ENCODE measurements at places on chromosomes 5 and 9. TPM values are rescaled to one million over a fixed set of nuclear protein-coding genes. Genes with fewer than 3 reads are reported as not detected.

- no peak overlapping the region for H3K27ac ChIP-seq
- H3K4me1 ChIP-seq, result no peaks in the 10 kb centered on the region
- peak; percentile 92 for DNase-seq
- peak overlapping the region; percentile 51 for H3K4me3 ChIP-seq
Observed at GRCh38 chr9:112348257-112349007, 15.0 kb upstream of the PTBP3 start.

The RAPGEF1 gene
- total RNA-seq, result 79.7 TPM

The PLK2 gene
- total RNA-seq, result 53.1 TPM

DNA sequence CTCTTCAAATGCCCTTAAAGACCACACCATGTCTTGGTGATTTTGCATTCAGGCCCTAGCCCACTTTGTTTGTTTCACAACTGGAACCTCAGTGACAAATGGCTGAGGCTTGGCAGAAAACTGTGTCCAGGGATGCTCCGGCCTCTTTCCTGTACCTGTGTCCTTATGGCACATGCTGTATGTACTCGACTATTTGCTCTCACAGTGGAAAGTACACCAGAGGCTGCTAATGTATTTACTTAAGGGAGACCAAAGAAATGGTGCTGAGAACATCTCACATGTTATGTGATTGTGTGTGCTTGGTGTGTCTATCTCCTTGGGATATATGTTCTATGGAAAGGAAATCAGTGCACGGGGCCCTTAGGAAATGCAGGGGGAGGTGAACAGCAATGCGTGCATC, 263.3 kb downstream of the GADD45G start:
- no peak for DNase-seq
- H3K4me1 ChIP-seq, result no peaks in the 10 kb centered on the region
- no peak overlapping the region for H3K27ac ChIP-seq
- no peaks in the 10 kb centered on the region for H3K27me3 ChIP-seq

- H3K4me3 ChIP-seq, result no peak overlapping the region
- H3K36me3 ChIP-seq, result no peaks in the 10 kb centered on the region
- H3K27ac ChIP-seq, result no peak overlapping the region
- no peaks in the 10 kb centered on the region for H3K4me1 ChIP-seq
Observed at GRCh38 chr5:36561601-36562000, 44.8 kb upstream of the SLC1A3 start.

GRCh38 chr5:77867194-77867691, 91.1 kb upstream of the TBCA start:
- no peak for DNase-seq
- no peak overlapping the region for H3K4me3 ChIP-seq
- no peaks in the 10 kb centered on the region for H3K36me3 ChIP-seq

GRCh38 chr5:60633341-60633740, 66.6 kb downstream of the DEPDC1B start:
- H3K27ac ChIP-seq, result no peak overlapping the region
- no peaks in the 10 kb centered on the region for H3K4me1 ChIP-seq
- no peak for DNase-seq
- H3K4me3 ChIP-seq, result no peak overlapping the region

DNA sequence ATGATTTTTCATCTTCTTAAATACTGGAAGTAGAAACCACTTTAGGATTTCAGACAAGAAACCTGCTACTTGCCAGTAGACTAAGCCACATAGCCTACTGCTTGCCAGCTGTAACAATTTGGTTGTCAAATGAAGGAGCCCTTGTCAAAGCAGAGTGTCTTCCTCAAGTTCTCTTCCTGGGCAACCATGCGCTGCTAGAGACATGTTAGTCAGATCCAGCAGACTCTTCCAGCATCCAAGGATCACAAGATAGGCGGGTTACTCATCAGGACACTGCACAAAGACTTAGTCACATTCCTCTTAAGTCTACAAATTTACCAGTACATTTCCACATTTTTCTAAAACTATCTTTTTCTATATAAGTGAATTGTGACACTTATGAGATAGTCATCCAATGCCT, 24.4 kb downstream of the SKIC3 start:
- H3K27ac ChIP-seq, result no peak overlapping the region
- H3K27me3 ChIP-seq, result no peaks in the 10 kb centered on the region
- H3K36me3 ChIP-seq, result peaks cover 27% of the 10 kb centered on the region
- no peak overlapping the region for H3K4me3 ChIP-seq

GRCh38 chr5:43774881-43775399, 172.0 kb downstream of the NNT start:
- H3K4me1 ChIP-seq, result no peaks in the 10 kb centered on the region
- no peak overlapping the region for H3K27ac ChIP-seq
- H3K4me3 ChIP-seq, result no peak overlapping the region
- no peak for DNase-seq
- H3K36me3 ChIP-seq, result no peaks in the 10 kb centered on the region
- H3K27me3 ChIP-seq, result no peaks in the 10 kb centered on the region

DNA sequence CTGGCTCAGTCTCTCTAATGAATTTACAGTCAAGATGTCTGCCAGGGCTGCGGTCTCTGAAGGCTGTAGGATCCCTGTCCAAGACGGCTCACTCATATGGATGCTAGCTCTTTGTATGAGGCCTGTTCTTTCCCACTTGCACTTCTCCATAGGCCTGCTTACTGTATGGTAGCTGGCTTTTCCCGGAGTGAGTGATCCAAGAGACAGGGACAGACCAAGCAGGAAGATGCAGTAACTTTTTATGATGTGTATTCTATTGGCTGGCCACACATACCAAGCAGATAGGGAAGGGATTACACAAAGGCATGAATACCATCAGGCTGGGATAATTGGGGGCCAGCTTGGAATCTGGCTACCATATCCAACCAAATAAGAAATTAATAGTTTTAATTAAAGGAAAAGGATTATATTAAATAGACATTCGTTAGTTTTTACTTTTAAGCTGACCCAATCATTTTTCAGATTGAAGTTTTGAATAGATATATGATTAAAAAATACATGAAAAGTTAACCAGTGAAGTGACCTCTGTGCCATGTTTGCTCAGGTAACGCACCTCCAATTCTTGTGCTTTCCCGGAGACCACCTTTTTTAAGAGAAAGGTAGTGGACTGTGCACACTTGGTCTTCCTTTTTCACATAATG, 20.6 kb downstream of the NSD1 start:
- DNase-seq, result no peak
- no peak overlapping the region for H3K27ac ChIP-seq
- no peak overlapping the region for H3K4me3 ChIP-seq

DNA sequence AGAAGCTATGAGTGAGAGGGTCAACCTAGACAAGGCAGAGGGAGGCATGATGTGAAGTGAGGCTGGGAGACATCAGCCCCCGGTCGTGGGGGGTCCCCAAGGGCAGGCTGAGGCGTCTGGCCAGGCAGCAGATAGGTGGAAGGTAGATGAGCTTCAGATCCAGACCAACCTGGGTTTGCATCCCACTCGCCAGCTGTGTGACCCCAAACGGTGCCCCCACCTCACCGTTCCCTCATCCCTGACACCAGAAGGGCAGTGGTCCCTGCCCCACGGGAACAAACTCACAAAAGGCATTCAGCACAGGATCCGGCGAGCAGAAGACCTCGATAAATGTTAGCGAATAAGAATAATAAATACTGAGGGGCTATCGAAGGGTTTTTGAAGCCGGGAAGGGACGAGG, 27.5 kb upstream of the LMX1B start:
- no peaks in the 10 kb centered on the region for H3K36me3 ChIP-seq
- no peaks in the 10 kb centered on the region for H3K4me1 ChIP-seq

The FOXD4L6 gene
- not detected for total RNA-seq

DNA sequence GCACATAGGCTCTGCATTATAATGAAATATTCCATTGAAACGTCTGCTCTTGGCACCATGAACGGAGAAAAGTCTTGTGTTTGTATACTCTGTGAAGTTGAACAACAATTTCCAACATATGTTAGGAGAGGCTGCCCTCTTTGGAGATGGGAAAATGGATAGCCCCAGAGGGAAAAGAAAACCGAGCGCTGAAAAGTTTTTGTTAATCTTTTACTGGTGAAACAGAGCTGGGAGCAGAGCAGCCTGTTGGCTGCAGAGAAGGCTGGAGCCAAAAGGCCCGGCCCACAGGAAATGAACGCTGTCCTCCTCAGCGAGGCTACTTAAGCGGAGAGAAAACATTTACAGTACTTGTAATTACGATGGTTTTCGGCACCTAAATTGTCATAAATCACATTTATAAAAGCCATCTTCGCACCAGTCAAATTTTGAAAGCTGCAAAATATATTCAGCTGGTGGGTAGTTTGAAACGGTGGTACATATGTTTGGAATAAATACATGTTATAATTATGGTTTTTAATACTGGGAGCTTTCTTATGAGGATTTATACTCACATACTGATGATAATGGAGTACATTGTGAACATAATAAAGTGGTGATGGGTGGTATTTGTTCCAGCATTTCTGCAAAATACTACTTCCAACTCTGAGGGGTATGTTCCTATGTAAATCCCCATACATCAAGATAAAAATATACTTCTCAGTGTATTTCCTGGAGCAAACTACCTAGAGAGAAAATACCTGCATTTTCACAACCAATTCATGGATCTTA, 129.6 kb upstream of the CNTLN start:
- no peak overlapping the region for H3K27ac ChIP-seq
- H3K27me3 ChIP-seq, result no peaks in the 10 kb centered on the region
- peaks cover 6% of the 10 kb centered on the region for H3K4me1 ChIP-seq
- no peaks in the 10 kb centered on the region for H3K36me3 ChIP-seq
- peak; percentile 92 for DNase-seq
- peak overlapping the region; percentile 54 for H3K4me3 ChIP-seq

The PCDHA4 gene
- total RNA-seq, result 4.1 TPM

DNA sequence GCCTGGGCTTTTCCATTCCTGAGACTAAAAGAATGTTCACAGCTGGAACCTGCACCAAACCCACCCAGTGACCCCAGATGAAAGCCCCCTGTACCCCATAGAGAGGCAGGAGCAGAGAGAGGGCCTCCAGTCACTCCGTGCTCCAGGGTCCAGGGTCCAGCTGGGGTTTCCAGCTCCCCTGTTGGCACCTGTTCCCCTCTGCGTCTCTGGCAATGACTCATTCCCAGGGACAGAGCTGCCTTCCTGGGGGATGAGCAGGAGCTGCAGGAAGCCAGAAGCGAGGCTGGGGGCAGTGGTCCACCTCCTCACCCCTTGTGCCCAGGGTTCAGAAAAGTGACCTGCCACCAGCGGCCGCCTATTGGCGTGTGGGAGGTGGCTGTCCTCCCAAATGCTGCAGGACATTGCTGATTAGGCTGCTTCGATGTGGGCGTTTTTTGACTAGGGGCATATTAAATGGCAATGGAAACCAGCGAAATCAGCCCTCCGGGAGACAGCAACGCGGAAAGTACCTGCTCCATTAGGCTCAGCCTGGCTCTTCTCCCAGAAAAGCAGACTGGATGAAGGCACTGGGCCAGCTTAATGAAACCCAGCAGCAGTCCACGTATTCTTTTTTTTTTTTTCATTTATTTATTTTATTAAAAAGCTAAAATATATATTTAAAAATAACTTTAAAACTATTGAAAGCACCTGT, 97.4 kb downstream of the DAP start:
- H3K27ac ChIP-seq, result no peak overlapping the region
- no peak for DNase-seq
- H3K4me3 ChIP-seq, result no peak overlapping the region
- H3K27me3 ChIP-seq, result no peaks in the 10 kb centered on the region
- H3K4me1 ChIP-seq, result no peaks in the 10 kb centered on the region
- no peaks in the 10 kb centered on the region for H3K36me3 ChIP-seq

GRCh38 chr9:14031810-14032209, 282.1 kb downstream of the NFIB start:
- H3K27me3 ChIP-seq, result no peaks in the 10 kb centered on the region
- no peaks in the 10 kb centered on the region for H3K36me3 ChIP-seq
- no peaks in the 10 kb centered on the region for H3K4me1 ChIP-seq
- H3K4me3 ChIP-seq, result no peak overlapping the region
- no peak for DNase-seq
- H3K27ac ChIP-seq, result no peak overlapping the region

DNA sequence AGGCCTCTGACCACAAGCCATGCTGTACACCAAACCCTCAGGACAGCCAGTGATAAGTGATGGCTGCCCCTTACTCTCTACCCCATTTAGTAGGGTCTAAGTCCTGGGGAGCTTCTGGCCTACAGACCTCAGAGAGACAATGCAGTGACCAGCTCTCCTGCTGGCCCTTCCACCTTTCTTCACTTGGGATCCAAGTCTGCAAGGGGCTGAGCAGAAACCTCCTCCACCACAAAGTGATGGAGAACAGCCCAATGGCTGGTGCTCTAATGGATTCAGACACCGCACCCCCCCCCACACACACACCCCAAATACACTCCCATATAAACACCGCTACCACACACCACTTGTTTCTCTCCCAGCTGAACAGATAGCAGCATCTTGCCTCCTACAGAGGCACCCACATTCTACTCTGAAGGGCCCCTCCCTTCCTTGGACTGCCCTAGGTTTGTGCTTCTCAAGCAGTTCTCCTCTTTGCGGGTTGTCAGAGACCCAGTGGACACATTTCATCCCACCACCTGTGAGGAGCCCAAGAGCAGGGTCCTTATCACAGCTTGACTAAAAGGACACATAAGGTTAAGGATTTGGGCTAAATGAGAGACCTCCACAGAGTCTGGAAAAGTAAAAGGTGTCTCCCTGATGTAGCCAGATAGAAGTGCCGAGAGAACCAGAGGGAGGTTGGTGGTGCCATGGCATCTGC, 1.3 kb upstream of the PDLIM4 start:
- H3K27me3 ChIP-seq, result no peaks in the 10 kb centered on the region
- H3K27ac ChIP-seq, result no peak overlapping the region
- no peak for DNase-seq
- no peaks in the 10 kb centered on the region for H3K36me3 ChIP-seq
- H3K4me1 ChIP-seq, result peaks cover 19% of the 10 kb centered on the region

The FBN2 gene
- 1.0 TPM for total RNA-seq

DNA sequence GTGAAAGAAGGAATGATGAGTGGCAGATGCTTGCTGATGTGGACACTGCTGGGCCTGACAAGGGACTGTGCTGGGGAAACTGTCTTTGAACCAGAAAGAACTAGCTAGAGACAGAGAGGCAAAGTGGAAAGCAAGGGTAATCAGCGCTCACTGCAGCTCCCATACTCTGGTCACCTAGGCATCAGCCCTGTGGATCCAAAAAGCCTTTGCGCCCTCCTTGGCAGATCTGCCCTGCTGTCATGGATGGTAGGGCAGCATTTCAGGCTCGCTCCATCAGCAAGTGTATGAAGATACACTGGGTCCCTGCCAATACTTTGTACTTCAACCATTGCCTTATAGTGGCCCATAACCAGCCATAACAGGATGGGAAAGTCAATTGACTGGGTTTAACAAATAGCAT, 6.6 kb upstream of the ALDH1B1 start:
- H3K4me3 ChIP-seq, result no peak overlapping the region
- H3K4me1 ChIP-seq, result peaks cover 26% of the 10 kb centered on the region
- H3K36me3 ChIP-seq, result no peaks in the 10 kb centered on the region
- H3K27me3 ChIP-seq, result no peaks in the 10 kb centered on the region
- DNase-seq, result no peak

Data from kidney (tissue), 22 donors.